NCI-H2171 treated with DMSO at 0.1 percent for 48 hours (cell line): ENCODE measurements at places on chromosomes 3 and 15.
A peak's percentile ranks its signal among the peaks of the same experiment; 100 is the strongest.

DNA sequence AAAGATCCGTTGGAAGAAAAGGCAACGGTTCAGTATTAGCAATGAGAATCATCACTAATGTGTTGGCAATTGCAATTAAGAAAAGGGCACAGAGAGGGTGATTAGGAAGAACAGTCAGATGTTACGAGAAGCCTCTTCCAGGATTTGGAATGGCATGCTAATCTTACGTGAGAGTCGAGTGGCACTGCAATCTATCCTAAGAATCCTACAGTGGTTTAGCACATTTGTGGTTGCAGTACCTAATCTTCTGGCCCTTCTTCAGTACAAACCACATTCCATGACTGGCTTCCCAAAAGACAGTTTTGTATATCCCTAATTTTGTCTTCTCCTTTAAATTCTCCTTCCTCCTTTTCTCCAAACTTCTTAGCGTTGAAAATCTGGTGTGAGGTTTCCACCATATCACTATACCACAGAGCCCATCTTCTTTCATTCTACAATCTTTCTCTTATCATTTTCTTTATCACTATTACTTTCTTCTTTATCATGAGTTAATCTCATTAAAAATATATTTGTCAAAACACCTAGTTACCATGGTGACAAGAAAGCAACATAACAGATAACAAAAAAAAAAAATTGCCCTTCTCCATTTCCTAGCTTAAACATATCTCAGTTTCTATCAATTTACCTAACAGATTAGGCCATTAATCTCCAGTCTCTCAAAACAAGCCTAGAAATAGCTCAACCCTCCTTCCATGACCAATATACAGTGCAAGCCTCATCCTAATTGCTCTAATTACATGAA lies 60.1 kb downstream of the IGSF11 start:
- DNase-seq: peak; percentile 78

DNA sequence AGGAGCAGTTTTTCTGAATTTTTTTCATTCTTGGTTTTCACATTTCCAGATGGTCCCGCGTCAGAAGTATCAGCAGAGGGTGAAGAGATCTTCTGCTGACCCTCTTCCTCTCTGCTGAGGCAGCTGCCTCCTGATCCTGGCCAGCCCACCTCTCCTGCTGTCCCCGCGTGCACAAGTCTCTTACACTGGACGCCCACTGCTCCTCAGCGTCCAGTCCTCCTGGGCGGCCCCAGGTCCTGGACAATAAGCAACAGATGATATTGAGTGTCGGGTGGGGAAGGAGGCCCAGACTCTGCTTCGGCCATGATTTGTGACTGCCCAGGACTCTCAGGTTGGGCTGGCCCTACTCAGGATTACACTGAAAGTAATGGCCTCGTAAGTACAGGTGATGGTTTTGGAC lies 50.1 kb downstream of the KLHL25 start:
- DNase-seq: no peak

GRCh38 chr15:56906766-56907165 lies 11.7 kb upstream of the TCF12 start:
- DNase-seq: no peak

DNA sequence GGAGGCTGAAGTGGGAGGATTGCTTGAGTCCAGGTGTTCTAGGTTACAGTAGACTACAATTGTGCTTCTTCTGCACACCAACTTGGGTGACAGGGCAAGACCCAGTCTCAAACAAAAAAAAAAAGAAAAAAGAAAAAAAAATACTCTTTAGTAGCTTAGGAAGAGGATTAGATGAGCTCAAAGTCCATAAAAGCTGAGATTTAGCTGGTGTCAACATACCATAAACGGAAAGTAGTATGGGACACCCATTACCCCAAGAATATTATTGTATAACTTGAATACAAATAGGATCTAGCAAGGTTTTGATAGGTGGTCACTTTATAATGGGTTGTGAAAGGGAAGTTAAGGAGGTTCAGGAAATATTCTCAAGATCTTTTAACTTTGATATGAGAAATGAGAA lies 38.0 kb upstream of the ULK4 start:
- DNase-seq: no peak

DNA sequence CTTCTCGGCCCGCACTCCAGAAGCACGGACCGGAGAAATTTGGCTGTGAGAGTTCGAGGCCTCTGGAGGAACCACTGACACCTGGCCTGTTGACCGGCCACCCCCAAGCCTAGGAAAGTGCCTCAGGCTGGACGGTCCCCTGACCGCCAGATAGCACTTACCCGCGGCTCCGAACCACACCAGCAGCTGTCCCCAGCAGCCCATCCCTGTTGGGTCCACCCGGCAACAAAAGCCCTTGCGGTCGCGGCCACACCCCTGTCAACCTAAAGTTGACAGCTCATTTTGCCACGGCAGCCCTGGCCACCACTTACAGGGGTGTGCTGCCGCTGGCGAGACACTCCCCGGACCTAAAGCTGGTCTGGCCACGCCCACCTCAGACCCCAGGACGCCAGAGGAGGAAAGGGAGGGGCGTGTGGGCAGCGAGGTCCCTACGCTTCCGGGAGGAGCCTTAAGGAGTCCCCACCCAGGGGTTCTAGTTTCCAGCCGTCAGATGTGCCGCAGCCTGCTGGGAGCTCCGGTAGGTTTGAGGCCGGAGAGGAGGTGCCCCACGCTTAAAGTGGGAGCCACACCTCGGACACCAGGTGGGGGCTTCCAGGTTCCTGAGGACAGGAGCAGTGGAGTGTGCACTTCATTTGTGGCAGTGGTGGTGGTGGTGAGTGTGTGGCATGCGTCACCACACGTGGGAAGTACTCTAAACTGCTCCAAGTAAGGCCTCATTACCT lies at the start of gene LTK:
Gene LTK (minus strand): TSS at position 322 of the 722 bp plus-strand sequence. CDS start 118 bp downstream, at position 204.
- no peak for DNase-seq

DNA sequence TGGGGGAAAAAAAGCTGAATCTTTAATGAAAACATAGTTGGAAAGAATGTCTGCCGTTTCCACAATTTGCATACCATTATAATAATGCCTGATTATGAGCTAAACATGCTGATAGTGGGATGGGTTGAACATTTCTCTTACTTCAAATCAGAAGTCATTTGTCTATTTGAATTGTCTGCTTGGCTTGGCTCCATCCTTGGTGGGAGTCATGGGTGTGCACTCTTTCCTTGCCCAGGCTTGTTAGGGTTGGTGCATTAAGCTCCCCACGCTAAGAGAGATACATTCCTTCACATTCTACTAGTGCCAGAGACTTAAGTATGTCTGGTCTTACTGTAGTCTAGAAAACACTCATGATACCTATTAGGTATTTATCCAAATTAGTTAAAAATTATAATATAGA lies 121.4 kb upstream of the RARB start:
- DNase-seq: no peak

- DNase-seq: no peak
These were observed 90.3 kb downstream of the TMEM212 start for GRCh38 chr3:171933441-171933840.

DNA sequence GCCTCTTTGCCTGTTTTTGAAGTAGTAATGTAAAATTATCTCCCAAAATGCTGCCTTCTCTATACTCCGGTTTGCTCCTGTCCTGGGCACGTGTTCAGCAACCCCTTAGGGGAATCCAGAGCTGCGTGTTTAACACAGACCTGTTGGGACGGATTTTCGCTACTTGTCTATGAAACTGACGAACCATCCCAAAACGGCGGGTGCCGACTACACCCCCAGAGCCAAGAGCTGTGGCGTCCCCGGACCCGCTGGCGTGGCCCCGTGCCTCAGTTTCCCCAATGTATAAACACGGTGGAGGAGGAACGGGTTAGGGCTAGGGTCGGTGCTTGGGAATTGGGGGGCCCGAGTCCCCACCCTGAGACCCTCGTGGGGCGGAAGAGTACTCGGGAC lies 473 bp downstream of the FHIT start:
- DNase-seq: peak; percentile 56

- no peak for DNase-seq
These were observed 71.9 kb downstream of the SYNM start for GRCh38 chr15:99176757-99177156.
